Left colon (tissue), 2 donors: ENCODE measurements at places on chromosomes 2 and 18.

- no peak for DNase-seq
Measured at GRCh38 chr2:65856928-65857327, 424.5 kb upstream of the SPRED2 start.

GRCh38 chr2:84939426-84940087 is 31.4 kb upstream of the KCMF1 start:
- peak; percentile 85 for DNase-seq

DNA sequence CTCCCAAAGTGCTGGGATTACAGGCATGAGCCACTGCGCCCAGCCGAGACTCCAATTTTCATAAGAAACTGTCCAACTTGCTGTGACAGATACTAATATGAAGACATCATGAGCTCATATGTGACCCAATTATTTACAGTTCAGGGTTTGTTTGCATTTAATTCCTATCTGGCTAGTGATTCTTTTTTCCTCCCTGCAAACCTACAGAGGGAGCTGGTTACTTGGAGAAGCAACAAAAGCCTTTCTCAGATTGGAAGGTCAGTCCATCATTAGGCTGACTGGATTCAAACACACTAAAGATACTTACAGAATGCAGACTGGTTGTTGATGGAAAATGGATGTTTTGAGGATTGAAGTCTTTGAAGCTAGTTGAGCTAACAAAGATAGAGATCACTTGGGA is 176.4 kb downstream of the ANKRD44 start:
- DNase-seq: no peak

- no peak for DNase-seq
Measured at GRCh38 chr2:59896499-59897245, 656.8 kb downstream of the BCL11A start.

GRCh38 chr2:219296631-219297391 is 12.4 kb downstream of the PTPRN start:
- peak; percentile 21 for DNase-seq

DNA sequence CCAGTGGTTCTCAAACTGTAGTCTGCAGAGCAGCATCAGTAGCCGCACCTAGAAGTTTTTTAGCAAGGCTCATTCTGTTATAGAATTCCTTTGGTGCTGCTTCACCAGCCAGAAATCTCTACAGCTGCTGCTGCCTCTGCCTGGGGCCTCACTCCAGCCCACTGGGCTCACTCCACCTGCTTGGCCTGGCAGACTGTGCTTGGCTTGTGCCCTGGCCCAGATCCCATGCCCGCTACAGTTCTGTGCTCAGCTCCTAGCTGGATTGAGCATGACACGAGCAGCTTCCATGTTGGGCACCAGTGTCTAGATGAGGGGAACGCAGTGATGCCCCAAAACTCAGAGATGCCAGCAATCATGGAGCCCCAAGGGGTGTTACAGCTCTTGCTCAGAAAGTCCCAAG is 22.6 kb downstream of the MAPK4 start:
- DNase-seq: no peak

DNA sequence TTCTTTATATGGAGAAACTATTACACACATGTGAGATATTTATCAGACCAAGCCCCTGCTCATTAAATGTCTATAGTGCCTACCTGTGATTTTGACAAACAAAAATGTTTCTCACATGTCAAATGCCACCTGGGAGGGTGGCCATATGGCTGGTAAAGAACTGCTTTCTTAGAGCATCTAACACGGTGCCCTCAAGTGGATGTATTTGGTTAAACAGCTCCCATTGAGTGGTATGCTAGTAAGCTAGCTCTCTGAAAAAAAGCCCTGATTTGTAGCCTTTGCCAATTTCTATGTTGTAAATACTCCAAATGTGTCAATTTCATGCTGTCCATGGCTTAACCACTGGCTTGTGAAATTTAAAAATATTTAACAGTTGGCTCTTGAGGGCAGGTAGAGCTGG is 94.6 kb downstream of the PMAIP1 start:
- no peak for DNase-seq

DNA sequence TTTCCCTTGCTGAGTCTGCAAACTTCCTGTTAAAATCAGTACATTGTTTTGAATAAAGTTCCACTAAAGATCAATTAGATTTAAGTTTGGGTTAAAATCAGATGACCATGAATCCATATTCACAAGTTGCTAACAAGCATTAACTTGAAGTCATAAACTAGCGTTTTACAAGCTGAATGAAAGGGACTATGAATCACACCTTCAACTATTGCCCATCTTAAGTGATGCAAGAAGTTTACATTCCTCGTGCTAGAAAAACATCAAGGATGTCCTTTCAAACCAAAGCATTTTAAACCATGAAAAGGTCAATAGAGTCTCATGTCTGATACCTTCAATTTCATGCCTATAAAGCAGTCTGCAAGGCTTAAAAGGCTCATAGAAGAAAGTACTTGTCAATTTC is 257.2 kb upstream of the SYT4 start:
- DNase-seq: no peak

GRCh38 chr2:3316456-3317276 is 61.0 kb downstream of the EIPR1 start:
- no peak for DNase-seq

- DNase-seq: no peak
Measured at GRCh38 chr2:45070113-45070652, 60.9 kb upstream of the SIX2 start.

DNA sequence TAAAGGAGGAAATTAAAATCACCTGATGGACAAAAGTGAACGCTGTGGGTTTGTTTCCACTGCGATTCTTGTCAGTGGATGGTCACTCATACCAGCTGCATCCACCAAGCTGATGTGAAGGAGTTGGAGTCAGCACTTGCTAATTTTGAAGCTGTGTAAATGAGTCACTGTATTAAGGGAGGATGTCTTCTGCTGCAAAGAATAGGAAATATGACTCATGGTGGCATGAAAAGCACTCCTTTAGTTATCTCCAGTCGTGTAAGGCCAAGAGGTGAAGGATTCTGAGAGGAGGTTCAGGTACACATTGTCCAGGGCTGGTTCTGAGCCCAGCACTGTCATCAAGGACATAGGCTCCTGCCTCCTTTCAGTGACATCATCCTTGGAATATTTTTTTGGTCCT is 71.7 kb upstream of the SKOR2 start:
- no peak for DNase-seq

- DNase-seq: no peak
Measured at GRCh38 chr18:2935438-2936192, 77.3 kb downstream of the LPIN2 start.
